ENCODE measurements at places on chromosomes 2 and 18.

DNA sequence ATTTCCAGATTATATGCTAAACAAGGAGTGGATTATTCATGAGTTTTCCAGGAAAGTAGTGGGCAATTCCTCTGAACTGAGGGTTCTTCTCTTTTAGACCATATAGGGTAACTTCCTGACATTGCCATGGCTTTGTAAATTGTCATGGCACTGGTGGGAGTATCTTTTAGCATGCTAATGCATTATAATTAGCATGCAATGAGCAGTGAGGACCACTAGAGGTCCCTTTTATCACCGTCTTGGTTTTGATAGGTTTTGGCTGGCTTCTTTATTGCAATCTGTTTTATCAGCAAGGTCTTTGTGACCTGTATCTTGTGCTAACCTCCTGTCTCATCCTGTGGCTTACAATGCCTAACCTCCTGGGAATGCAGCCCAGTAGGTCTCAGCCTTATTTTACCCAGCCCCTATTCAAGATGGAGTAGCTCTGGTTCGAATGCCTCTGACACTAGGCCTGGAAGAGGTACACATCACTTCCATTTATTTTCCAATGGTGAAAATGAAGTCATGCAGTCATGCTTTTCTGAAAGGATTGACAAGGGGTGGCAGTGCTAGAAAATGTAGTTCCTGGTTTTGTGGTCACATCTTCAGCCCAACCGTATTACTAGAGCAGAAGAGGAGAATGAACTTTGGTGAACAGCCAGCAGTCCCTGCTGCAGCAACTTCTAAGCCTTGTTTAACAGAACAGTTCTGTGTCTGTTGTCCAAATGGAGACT is 26.6 kb upstream of the ITGA4 start:
- DNase-seq: no peak

DNA sequence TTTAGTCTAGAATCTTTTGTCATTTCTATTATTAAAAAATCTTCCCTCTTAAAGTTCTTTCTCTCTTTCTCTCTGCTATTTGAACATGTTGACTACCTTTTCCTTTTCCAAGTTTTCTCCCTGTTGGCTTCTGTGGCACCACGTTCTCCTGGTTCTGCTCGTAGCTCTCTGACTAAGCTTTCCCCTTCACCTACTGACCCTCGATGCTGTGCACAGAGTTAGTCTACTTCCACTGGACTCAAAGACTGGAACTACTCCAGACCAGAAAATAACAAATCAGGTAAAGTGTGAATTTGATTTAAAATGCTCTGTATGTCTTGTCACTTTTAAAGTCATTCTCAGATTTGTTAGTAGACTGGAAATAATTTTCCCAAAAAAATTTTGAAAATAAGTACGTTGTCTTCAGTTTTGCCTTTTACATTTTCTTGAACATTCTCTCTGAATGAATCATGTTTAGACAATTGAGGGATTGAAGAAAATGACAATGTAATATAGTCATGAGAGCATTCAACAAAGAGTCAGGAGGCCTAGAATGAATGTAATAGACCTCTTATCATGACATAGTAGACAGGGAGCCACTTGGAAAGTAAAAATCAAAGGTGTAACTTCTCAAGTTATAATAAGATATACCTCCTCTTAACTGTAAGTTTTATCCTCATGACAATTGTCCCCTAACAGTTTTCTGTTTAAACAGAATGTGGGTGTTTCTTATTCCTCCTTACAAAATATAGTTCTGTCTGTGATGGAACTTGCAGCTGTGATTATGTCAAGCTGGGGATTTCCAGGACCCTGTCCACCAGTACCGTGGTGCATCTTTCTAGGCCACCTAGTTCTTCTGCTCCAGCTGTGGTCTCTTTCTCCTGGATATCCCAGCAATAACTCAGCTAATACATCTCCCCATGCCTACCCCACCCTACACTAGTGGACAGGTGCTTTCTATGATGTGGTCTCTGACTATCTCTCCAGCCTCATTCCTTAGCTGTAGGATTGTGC is 25.5 kb downstream of the ITPRID2 start:
- no peak for DNase-seq

GRCh38 chr2:98869272-98869641 is 66.8 kb downstream of the CRACDL start:
- DNase-seq: peak; percentile 97

GRCh38 chr2:120283649-120284048 is 31.0 kb downstream of the RALB start:
- no peak for DNase-seq

DNA sequence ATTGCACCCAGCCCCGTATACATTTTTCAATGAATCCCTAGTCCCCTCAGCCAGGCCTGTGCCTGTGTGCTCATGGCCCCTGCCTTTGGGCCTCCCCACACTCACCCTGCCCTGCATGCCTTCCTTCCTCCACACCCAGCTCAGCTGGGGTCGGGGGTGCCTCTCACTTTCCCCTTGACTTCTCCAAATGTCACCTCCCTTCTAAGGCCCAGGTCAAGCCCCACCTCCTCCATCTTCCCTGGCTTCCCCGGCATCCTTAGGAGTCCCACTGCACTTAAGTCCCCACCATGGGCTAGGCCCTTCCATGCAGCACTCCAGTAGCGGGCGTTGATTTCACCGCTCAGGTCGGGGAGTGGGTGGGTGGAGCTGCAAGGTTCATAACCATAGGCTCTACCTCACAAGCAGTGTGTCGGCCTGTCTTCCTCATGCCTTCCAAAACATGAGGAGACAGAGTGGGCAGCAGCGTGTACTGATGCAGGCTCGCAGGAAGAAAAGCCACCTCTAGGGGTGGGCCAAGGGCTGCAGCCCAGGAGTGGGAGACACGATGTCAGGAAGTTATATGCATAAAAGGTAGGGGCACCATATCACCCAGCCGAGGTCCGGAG is 47.7 kb downstream of the DNMT3A start:
- DNase-seq: no peak

- DNase-seq: no peak
Observed at GRCh38 chr2:238231809-238232208, 8.0 kb downstream of the HES6 start.

GRCh38 chr2:19630921-19631320 is 270.9 kb downstream of the TTC32 start:
- DNase-seq: no peak

GRCh38 chr2:22382479-22383169 is 1002.4 kb upstream of the KLHL29 start:
- DNase-seq: no peak

DNA sequence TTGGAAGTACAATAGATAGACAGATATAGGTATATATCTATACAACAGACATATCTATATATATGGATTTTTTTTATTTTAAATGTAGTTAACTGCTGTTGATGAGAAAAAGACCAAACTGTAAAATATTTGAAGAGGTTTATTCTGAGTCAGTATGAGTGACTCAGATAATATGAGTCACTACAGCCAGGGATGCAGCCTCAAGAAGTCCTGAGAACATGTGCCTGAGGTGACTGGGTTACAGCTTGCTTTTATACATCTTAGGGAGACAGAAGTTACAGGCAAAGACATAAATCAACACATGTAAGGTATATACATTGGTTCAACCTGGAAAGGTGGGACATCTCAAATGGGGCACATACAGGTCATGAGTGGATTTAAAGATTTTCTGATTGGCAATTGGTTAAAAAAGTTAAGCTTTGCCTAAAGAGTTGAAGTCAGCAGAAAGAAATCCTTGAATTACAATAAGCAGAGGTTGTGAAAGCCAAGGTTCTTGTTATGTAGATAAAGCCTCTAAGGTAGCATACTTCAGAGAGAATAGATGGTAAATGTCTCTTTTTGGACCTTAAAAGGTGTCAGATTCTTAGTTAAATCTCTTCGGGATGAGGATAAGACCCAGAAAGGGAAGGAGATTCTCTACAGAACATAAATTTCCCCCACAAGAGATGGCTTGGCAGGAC is 149.9 kb downstream of the RBM43 start:
- DNase-seq: no peak

DNA sequence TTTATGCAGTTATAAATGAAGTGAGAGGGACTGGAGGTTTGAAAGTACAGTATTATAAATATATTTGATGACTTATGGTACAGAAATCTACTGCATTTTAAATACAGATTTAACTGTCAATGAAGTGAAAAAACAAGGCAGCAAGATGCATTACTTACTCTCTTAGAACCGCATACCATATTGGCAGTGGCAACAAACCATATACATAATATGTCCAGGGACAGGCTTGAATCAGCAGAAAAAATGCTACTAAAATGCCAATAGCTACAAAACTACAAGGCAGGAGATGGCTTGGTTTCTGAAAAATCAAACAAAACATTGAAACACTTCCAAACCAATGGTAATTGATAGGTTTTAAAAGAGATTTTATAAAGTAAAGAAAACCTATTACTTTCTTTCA is 77.2 kb downstream of the PIGN start:
- DNase-seq: no peak

- no peak for DNase-seq
Observed at GRCh38 chr2:164061129-164061746, 325.4 kb upstream of the FIGN start.

DNA sequence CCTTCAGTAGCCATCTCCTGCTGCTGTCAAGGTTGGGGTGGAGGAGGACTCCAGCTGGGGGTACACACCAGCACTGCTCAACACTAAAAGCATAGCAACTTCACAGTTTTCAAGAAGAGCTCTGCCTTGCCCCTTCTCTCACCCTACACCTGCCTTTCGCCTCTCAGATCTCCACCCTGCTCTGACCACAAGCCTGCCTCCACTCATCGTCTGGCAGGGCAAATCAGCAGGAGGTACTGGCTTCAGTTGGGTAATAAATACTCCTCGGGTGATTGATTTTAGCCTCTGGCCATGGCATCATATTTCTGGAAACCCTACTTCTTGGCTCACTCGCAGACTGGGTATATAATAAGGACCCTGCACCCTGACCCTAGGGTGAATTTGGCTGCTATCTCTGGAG is 3.1 kb upstream of the PRKAG3 start:
- DNase-seq: peak; percentile 6

GRCh38 chr2:176585791-176586190 is 316.5 kb downstream of the MTX2 start:
- DNase-seq: no peak

DNA sequence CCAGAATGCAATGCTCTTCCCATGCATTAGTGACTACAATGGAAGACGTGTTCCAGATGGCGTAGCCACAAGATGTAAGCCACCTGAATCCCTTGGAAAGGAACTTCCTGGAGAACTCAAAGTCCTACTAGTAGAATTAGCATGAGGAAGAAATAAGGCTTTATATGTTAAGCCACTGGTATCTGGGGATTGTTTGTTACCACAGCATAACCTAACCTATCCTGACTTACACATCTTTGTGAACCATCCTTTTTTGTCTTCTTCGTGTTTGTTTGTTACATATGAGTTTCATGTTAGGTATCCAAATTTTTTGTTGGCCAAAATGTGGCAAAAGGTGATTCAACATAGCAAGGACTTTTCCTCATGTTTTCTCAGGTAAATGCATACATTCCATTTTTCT is 188.9 kb downstream of the C1D start:
- DNase-seq: no peak

DNA sequence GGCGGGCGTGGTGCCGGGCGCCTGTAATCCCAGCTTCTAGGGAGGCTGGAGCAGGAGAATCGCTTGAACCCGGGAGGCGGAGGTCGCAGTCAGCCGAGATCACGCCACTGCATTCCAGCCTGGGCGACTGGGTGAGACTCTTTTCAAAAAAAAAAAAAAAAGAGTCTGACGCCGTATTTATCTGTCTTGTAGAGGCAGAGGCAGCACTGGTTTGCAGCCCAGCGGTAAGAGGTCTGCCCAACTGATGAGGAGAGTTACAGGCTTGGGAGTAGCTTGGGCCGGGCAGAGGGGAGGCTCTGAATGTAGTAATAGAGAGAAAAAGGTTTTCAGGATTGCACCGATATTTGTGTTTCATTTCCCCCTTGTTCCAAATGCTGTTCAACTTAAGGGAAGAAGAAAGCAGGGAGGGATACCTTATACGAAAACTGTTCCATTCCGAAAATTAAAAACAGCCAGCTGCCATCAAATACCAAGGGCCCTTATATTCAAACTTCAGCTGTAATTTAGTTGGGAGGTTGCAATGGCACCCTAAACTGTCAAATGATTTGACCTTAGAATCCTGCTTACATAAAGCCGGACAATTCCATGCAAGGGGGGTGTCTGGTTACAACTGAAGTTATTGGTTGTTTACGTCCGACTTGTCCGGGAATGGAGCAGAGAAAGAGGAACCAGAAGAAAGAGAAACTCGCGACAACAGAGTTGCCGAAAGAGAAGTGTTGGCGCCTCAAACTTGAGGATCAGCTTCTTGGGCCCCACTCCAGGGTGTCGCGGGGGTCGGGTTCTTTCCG is 9.2 kb upstream of the SP9 start:
- DNase-seq: no peak

GRCh38 chr2:52608030-52608429 is 1159.6 kb upstream of the CHAC2 start:
- no peak for DNase-seq

DNA sequence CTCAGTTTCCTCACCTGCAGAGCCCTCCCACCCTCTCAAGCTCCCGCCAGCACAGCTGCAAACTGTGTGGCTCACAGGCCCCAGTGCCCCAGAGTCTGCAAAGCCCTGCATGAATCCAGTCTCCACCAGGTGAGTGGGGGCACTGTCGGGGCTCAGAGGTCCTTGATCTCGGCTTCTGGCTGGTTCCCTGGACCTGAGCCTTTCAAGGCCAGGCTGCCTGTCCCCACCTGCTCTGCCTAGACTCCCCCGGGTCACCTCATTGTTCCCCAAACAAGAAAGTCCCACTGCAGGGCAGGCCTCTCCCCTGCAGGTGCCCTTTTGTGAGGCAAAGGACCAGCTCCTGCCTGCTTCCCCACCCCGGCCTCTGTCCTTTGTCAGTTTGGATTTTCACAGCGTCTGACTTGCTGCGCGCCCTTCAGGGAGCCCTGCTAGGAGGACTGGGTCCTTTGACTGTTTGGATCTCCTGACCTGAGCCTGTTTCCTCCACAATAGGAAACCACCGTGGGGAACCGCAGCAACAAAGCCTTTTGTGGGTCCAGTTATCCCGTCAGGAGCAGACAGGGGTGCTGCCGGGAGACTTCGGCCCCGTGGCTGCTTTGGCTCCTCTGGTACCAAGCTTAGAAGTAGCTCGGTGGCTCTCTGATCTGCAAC is 200.5 kb upstream of the HDAC4 start:
- DNase-seq: no peak

- no peak for DNase-seq
Observed at GRCh38 chr2:238507836-238508235, 81.1 kb downstream of the ASB1 start.
